Bronchial epithelial cell (primary cell): ENCODE measurements at places on chromosomes 7 and 10.
A peak's percentile ranks its signal among the peaks of the same experiment; 100 is the strongest.

GRCh38 chr10:60728056-60728455 is 50.2 kb upstream of the CDK1 start:
- DNase-seq = peak; percentile 63

DNA sequence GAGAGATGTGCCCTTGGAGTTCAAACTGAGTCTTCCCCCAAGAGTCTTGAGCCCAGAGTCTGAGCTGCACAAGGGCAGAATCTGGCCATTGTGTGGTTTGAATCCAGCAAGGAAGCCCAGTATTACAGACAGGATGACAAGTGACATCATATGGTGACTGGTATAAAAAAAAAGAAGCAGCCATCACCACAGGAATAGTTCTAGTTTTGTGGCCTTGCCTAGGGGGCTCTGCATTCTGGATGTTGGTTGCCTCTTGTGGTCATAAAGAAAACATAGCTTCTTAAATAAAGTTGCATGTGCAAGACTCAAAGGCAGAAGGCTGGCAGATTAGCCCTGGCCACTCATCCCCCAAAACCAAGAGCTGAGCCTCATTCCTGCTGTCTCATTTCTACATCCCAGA is 16.8 kb upstream of the LRRC72 start:
- DNase-seq = no peak

GRCh38 chr7:42471573-42472174 is 234.7 kb upstream of the GLI3 start:
- peak; percentile 94 for DNase-seq

- peak; percentile 14 for DNase-seq
Observed at GRCh38 chr10:13922586-13922985, 335.8 kb downstream of the PRPF18 start.

DNA sequence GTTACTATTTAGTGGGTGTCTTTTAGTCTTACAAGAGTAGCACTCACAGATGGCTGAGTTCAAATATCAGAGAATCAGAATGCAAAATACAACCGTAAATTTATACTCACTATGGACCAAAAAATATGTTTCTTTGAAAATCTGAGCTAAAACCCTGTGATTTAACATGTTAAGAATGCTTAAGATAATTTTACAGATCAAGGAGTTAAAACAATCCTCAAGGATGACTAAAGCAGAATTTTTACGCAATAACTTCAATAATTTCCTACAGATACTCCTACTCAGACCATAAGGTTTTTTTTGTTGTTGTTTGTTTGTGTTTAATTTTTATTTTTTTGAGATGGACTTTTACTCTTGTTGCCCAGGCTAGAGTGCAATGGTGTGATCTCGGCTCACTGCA is 47.9 kb upstream of the CCDC6 start:
- peak; percentile 32 for DNase-seq

- no peak for DNase-seq
Observed at GRCh38 chr7:155533827-155534690, 12.3 kb downstream of the CNPY1 start.

DNA sequence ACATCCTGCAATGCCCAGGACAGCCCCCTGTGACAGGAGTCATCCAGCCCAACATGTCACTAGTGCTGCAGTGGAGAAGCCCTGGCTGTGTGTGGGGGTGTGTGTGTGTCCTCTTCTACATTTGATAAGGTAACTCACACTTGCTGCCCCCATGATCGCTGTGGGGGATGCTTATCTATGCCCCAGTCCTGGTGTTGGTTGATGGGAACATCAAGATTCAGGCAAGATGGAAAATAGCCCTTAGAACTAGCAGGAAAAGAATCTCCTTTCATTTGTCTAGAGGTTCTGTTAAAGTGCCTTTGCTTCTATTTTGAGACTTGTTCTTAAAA is 52.4 kb downstream of the TCF7L2 start:
- no peak for DNase-seq

- DNase-seq = no peak
Observed at GRCh38 chr7:69759373-69759772, 161.1 kb downstream of the AUTS2 start.

DNA sequence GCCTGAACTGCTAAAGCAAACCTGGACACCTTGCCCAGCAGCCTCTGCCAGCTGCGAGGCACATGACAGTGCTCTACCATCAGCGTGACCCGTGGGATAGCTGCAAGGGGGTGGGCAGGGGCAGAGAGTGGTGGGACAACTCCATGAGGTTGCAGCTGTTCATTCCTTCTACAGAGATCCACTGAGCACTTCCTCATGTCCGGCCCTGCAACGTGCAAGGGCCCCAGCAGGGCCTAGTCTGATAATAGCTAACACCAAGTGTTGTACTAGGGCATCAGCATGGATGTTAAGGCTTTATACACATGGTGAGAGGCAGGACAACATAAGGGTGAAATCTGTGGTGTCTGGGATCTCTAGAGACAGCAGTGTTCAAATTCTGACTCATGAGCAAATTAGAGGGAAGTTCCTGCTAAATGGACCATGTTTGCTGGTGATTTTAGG is 14.3 kb downstream of the NOD1 start:
- no peak for DNase-seq

GRCh38 chr10:6718550-6718949 is 138.5 kb upstream of the PRKCQ start:
- no peak for DNase-seq

- DNase-seq = no peak
Observed at GRCh38 chr7:133428326-133428725, 175.4 kb downstream of the EXOC4 start.

DNA sequence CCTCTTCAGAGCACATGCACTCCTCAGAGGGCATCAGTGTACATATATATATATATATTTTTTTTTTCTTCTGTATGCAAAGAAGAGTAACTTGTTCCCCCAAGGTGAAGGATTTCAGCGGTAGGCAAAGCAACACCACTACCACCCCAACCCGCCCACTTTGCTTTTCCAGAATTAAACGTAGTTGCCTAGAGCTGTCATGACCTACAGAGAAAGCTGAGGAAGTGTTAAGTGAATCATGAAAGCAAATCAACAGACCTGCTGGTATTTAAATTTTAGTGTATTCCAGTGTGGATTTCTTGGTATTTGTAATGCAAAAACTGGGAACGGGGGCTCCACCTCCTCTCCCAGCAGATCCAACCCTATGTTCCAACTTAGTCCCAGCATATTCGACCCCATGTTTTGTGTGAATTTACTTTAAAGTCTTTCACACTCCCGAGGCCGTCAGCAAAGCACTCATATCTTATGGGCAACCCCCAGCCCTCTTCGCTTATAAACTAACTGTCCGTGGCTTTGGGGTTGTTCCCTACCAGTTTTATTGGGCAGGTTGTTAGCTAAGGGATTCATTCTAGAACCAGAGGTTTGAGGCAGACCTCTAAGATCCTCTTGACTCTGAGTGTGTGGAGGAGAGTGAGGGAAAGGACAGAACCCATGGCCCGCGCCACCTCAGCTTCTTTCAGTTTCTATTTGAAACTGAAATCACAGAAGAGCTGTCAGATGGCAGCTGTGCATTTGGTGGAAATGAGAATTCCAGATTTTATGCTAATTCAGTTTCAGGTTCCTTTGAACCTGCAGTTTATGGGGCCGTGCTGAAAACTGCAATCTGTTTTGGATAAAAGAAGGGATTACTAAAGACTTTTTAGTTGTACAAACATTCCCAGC is 450.2 kb upstream of the GALNT17 start:
- no peak for DNase-seq

DNA sequence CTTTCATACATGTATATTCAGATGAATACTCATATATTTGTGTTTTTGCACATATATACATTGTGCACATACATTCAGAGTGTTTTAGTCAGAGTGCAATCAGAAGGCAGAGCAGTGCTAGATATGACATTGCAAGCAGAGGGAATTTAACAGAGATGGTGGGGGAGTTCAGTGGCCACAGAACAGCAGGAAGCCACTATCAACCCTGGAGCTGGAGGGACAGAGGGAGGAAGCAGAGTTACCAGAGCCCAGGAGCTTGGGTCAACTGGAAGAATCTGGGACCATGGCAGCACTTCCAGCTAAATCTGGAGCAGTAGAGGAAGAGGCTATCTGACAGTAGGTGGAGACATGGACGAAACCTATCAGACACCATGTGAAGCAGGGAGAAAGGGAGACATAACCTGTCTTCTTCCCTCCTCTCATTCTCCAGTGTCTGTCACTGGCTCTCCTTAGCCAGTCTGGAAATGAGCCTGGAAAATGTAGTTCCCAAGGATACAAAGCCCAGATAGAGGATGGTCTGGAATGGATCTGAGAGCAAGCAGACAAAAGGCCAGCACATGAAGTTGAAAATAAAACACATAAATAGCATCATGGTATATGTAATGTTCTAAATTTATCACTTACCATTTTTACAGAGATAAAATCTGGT is 33.6 kb upstream of the HERPUD2 start:
- no peak for DNase-seq

GRCh38 chr10:71290806-71291527 is 28.1 kb upstream of the SLC29A3 start:
- DNase-seq = no peak

DNA sequence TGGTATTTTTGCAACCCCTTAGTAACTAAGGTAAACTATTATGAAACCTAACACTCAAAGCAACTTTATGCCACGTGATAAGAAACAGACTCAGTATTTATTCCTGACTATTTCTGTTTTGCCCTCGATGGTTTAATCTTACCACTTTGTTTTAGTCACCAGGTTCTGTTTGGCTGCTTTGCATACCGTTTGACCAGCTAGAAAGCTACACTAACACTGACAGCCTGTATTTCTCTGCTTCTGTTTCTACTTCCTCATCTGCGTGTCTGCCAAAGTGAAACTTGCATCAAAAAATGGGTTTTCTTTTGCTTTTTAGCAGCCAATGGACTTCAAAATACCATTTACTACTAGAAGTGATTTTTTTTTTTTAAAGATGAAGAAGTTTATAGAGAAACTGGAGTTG is 802.5 kb downstream of the GRM8 start:
- DNase-seq = no peak

DNA sequence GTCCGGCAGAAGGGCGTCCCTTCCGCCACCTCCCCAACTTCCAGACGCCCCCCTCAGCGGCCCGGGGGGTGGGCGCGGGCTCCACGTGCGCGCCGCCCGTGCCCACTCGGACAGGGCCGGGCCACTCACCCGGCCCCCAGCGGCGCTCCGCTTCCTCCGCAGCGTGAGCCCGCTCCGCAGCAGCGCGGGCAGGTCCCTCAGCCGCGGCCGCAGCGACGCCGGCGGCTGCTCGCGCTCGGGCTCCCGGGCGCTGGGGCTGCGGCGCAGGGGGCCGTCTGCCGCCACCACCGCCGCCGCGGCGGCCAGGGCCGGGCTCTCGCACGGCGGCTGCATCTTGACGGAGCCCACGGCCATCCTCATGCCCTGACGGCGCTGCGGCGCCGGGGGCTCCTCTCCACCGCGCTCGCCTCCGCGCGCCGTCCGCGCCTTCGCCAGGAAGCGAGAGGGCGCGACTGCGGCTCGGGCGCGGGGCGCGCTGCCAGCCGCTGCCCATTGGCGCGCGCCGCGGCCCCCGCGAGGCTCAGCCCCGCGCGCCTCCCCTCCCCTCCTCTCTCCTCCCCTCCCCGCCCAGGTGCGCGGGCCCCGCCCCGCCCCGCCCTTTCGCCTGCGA is at the start of gene RAPGEF5:
RAPGEF5 (minus strand) TSS at position 454 of the 610 bp plus-strand sequence; CDS start at position 360, 94 bp downstream.
- DNase-seq = peak; percentile 49

DNA sequence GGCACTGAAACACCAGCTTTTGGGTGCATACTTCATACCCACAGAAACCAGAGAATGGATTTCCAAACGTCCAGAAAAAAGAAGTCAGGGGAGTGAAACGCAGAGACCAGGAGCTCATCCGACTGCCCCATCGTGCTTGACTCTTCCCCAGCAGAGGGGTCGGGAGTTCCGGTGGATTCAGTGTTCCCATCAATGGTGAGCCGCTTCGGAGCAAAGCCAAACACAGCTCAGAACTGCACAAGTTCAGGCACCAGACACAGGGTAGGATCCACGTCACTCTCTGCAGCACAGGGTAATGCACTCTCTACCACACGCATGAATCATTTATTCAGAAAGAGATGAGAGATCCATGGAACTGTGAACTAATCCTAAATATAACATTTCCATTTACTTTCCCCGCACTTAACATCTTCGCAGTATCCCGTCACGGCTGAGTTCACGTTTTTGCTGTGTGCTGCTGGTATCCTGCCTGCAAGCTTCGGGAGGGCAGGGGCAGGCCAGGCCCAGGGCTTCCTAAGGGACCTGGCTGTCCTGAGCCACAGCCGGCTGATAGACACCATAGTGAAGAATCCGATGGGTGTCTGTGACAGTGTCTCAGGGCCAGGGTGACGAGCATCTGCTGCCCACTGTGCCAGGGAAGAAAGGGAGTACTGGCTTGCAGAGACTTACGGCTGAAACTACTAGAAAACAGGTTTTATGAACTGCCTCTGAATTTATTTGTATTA is 545.3 kb downstream of the PTPRN2 start:
- DNase-seq = no peak

DNA sequence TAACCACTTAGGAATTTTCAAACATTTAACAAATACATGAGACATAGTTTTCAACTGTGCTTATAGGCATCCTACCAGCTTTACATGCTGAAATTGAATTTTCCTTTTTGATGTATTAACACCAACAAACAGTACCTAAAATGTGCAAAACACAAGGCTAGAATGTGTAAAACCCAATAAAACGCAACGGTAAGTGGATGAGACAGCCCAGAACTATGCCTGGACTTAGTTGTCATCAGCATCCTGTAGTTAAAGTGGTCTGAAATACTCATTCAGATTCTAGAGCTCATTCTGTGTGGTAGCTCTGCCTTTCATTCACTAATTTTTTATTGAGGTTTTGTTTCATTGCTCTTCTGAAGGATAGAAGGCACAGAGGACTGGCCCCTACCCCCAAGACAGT is 137.1 kb downstream of the BMPER start:
- no peak for DNase-seq

- peak; percentile 87 for DNase-seq
Observed at GRCh38 chr10:33010132-33011037, 52.4 kb upstream of the ITGB1 start.

DNA sequence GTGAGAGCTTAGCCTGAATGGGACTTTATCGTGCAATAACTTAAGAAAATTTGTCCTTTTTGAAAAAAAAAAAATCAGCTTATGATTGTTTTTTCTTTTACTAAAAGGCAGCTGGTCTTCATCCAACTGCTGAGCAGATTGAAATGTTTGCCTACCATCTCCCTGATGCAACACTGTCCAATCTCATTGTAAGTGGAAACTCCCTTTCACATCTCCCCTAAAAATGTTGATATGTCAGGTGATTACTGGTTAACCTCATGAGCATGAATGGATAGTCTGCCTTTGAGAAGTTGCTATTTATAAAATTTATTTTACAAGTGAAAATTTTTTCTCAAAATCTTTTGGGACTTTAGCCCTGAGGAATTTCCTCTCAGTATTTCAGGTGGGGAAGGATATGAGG is 17.8 kb upstream of the HKDC1 start:
- DNase-seq = no peak

GRCh38 chr10:128130051-128130450 is 3.8 kb upstream of the MKI67 start:
- DNase-seq = peak; percentile 76

GRCh38 chr7:106463851-106464611 is 179.2 kb upstream of the NAMPT start:
- no peak for DNase-seq
